ENCODE measurements at places on chromosomes 4 and X.

GRCh38 chr4:47852136-47852535, 14.3 kb upstream of the CORIN start:
- peak; percentile 88 for DNase-seq

DNA sequence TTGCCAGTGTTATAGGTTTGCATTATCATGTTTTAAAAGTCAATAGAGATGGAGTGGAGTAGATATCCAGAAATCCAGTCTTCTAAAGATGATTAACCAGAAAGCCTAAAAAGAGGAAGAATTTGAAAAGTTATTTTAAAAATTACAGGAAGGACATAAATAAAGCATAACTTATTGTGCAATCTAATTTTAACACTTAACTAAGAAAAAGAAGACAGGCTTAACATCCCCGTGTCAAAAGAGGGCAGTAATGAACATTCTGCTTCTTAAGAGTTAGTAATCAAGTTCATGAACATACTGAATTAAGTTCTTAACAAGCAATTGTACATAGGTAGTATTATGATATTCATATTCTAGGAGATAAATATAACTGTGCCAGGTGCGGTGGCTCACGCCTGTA, 39.3 kb downstream of the ELF2 start:
- DNase-seq = no peak

- DNase-seq = no peak
Observed at GRCh38 chr4:162699629-162700028, 467.1 kb downstream of the NAF1 start.

GRCh38 chrX:57918750-57919436, 8.6 kb upstream of the ZXDA start:
- DNase-seq = peak; percentile 52

DNA sequence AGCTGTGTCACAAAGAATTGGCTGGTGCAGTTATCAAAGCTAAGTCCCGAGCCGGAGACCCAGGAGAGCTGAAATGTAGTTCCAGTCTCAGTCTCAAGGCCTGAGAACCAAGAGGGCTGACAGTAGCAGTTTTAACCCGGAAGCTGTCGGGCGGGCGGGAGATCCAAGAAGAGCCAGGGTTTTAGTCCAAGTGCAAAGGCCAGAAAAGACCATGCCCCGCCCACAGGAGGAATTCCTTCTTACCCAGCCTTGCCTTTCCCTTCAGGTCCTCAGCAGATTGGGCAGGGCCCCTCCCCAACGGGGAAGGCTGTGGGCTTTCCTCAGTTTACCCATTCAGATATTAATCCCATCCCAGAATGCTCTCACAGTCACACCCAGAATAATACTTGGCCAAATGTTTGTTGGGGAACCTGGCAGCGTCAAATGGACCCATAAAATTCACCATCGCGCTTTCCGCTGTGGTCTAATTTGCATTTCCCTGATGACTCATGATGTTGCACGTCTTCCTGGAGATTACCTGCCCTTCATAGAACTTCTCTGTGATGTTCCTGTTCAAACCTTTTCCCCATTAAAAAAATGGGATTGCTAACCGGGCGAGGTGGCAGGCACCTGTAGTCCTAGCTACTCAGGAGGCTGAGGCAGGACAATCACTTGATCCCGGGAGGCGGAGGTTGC, 16.2 kb downstream of the MAEA start:
- DNase-seq = no peak

DNA sequence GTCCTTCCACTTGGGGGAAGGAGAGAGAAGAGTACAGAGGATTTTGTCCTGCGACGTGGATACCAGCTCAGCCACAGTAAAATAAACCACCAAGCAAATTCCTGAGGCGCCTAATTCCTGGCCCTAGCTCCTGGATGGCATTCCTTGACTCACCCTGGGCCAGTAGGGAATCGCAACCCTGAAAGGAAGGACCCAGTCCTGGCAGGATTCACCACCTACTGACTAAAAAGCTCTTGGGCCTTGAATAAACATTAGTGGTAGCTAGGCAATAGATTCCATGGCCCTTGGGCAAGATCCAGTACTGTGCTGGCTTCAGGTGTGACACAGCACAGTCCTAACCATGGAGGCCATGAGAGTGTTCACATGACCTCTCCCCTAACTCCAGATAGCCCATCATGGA, 45.6 kb downstream of the GABRA3 start:
- no peak for DNase-seq

GRCh38 chrX:139890991-139891700, 41.7 kb downstream of the ATP11C start:
- DNase-seq = peak; percentile 73

Data from fibroblast of pulmonary artery (primary cell).